ENCODE measurements at places on chromosomes 7 and 10.

DNA sequence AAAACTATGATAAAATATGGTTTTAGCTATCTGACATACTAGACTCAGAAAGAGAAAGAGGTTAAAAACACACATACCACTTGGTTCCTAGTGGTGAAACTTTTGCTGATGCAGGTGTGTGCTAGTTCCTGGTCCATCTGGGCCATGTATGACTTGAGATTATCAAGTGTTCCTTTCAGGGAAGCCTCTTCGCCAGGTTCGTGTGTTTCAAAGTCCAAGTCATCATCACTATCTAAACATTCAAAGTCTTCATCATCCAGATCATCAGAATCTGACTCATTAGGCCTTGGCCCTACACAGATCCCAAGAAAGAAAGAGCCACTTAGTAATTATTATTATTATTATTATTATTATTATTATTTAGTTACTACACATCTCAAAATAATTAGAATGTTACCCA is 26.4 kb downstream of the NUDT13 start:
- DNase-seq = no peak

DNA sequence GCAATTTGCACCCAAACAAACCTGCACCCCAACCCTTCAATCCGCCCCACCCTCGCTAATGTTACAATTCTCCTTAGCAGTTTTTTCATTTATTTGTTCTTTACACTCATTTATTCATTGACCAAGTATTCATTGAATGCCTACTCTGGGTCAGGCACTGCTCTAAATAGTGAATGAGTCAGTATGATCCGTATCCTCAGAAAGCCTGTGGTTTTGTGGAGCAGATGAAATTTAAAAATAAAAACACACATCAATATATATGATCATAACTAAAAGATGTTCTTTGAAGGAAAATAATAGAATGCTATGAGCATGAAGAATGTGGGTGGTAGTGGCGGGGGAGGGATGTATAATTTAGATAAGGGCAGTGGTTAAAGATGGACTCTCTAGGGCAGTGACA is 13.3 kb downstream of the IFIT5 start:
- DNase-seq = no peak

DNA sequence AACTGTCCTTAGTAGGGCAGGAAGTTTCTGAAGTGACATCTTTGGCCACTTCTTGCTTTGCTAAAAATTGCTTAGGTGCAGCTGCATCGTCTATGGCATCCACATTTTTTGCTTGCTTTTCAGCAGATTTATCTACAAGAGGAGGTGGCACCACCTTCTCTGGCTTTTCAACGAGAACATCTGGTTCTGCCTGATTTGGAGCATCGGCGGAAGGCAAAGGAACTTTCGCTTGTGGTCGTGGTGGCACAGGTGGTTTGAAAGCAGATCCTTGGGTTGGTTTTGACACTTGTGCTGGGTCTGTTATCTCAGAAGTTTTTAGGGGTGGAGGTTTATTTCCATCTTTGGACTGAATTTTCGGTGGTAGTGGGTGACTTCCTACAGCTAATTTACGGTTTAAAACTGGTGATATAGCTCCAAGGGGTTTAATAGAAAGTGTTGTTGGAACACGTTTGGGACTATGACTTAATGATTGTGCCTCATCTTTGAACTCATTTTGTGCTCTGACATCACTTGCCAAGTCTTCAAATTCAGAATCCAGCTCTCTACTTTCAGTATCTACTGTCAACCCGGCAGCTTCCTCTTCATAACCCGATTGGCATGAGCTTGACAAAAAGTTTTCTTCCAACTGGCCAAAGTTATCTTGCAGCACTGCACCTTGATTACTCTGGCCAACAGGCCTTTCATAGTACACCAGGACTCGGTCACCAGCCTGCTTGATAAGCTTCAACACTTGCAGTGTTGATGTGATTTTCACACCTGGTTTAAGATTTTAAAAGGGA is 44.0 kb downstream of the SLC18A2 start:
- DNase-seq = no peak

DNA sequence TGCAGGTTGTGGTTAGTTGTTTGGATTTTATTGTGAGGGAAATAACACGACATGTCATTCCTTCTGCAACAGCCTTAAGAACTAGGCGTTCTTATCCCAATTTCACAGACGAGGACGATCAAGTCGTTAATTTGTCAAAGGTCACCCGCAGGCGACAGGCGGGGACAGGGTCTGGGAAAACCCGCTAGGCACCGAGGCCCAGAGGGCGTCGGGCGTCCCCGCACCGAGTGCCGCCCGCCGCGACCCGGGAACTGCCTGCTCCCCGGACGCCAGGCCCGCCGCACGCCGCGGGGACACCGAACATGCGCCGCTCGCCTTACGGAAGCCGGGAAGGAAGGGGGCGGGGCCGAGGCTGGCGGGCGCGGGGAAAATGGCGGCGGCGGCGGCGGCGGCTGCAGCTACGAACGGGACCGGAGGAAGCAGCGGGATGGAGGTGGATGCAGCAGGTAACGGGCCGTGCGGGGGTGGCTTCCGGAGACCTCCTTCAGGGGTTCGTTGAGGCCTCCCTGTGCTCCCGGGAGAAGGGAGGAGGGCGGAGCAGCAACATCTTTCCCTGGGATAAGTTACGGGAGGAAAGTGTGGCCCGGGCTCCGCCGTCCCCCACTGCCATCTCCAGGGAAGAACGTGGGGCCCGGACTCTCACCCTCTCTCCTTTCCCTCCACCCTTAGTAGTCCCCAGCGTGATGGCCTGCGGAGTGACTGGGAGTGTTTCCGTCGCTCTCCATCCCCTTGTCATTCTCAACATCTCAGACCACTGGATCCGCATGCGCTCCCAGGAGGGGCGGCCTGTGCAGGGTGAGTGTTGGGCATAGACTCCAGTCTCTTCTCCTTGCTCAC is at the start of gene COPS6:
Gene COPS6, plus strand, starts transcription at position 349 of the 837 bp plus-strand sequence. Its CDS starts 22 bp downstream, at position 371.
- DNase-seq = peak; percentile 87

GRCh38 chr7:17140406-17140805 is 158.0 kb upstream of the AHR start:
- no peak for DNase-seq

DNA sequence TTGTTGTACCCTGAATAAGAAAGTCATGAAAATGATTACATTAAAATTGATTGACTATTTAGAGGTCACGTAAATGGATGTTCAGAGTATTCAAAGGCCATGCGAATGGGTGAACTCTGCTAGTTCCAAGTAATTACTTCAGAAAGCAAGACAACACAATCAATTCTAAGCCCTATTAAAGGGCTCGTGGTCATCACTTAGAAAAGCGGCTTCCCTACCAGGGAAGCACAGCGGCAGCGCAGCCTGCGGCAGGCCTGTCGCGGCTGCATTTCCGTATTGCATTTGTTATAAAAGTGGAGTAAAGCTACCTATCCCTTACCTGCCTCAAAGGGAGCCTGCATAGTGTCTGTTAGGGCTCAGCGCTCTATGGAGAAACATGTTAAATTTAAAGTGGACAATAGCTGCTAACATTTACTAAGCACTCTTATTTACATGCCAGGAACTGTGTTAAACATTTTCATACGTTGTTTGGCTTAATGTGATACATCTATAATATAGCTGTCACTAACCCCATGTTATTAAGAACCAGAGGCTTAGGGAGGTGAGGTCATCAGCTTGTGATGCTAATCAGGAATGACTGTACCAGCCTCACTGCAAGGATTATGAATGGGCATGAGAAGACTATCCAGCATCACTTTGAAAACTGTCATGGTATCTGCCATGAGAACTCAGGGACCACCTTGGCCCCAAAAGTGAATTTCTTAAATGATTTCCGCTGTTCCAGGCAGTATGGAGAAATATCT is 187.5 kb downstream of the CELF2 start:
- DNase-seq = no peak

- no peak for DNase-seq
Observed at GRCh38 chr7:53015463-53015862, 20.0 kb upstream of the POM121L12 start.

- no peak for DNase-seq
Observed at GRCh38 chr7:54201501-54201900, 340.7 kb upstream of the VSTM2A start.

DNA sequence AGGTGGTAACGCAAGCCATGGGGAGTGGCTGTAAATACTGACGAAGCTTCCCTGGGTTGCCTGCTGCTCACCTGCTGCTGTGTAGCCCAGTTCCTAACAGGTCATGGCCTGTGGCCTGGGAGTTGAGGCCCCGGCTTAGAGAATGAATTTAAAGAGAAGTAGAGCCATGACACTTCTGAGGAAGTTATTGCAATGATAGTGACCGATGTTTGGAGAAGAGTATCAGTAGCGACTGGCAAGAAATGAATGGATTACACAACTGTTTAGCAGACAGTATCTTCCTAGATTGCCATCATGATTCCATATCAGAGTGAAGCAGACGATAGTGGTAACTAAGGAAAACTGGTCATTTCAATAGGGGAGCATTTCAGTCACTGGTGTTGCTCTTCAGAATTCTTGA is 249.6 kb downstream of the PLXDC2 start:
- no peak for DNase-seq

- no peak for DNase-seq
Observed at GRCh38 chr7:96968981-96969380, 36.4 kb upstream of the DLX6 start.

GRCh38 chr10:77763453-77764430 is 126.1 kb upstream of the KCNMA1 start:
- no peak for DNase-seq

GRCh38 chr7:21948364-21948763 is 2.7 kb upstream of the CDCA7L start:
- no peak for DNase-seq

DNA sequence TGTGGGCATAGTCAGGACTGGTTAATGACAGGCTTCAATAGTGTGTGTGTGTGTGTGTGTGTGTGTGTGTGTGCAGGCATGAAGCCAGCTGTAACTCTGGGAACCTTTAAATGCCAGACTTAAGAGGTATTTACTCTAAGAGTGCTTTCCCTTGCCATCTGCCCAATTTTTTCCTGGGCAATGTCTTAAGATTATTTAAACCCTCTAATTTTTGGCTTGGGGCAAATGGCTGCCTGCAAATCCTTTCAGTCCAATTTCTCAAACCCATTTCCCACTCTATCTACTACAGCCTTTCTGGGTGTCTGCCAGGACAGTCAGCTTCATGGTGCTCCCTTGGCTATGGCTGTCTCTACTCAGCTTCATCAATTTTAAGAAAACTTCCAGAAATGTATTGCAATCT is 62.6 kb upstream of the C1GALT1 start:
- DNase-seq = no peak

GRCh38 chr10:98611436-98611835 is 164.7 kb upstream of the HPS1 start:
- DNase-seq = no peak

- DNase-seq = no peak
Observed at GRCh38 chr10:2111965-2112364, 374.6 kb upstream of the ADARB2 start.

GRCh38 chr10:89245802-89246201 is 5.8 kb downstream of the LIPA start:
- DNase-seq = no peak

GRCh38 chr7:114825423-114825951 is 96.4 kb upstream of the MDFIC start:
- DNase-seq = no peak

DNA sequence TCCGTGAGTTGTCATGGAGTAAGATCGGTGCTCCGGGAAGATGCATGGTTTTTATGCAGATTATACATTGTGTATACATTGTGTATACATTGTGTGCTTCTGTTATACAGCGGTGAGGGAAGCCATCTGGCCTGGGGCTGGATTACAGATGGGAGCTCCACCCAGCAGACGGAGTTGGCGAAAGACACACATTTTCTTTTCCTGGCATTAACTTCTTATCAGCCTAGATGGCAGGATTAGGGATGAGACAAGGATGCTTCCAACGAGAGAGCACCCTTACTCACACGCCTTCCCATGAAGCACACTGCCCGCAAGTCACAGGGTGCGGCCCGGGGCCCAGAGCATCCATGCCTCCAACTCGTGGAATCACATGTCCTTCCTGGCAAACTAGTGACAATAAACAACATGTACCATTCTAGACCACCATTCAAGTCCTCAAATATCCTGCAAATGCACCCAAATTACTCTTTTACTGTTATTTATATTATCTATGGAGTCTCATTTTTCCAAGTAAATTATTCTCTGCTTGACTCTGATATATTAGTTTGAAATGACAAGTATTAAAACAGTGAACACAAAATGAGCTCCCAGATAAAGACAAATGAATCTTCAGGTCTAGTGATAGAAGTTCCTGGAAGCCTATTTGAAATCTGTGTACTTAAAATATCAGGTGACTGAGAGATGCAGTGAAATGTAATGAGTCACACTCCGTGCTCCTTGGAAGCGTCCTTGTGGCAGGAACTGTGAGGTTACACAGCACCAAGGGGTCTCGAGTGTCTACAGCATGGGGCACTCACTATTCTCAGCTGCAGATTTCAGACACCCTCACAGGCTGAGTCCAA is 29.8 kb upstream of the PPP2R2D start:
- DNase-seq = no peak

DNA sequence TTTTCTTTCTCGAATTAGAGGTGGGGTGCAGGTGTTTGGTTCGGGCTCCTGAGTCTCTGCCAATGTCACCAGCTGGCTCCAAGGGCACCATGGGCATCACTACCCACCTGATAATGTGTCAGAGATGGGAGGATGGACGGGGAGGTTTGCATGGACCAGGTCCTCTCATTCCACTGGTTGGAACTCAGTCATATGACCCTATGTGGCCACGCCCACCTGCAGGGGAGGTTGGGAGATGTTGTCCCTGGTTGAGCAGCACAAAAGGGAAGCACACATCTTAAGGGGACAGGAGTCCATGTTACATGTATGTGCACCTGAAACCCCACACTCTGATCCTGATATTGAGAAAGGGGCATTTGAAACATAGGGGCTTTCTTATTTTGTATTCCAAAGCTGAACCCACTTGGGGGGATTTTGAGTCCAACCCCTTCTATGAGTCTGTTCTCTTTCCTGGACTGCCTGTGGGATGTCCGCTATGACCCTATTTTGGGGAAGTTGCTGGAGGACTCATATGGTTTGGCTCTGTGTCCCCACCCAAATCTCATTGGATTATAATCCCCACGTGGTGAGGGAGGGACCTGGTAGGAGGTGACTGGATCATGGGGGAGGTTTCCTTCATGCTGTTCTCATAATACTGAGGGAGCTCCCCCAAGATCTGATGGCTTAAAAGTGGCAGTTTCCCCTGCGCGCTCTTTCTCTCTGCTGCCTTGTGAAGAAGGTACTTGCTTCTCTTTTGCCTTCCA is 66.9 kb upstream of the BAIAP2L1 start:
- no peak for DNase-seq

GRCh38 chr10:79311581-79312407 is 35.5 kb upstream of the PPIF start:
- DNase-seq = no peak

Measured in CD4-positive, alpha-beta T cell treated with Interleukin-4 for 1 hour (primary cell).